ENCODE measurements at places on chromosomes 12 and 14.
A peak's percentile ranks its signal among the peaks of the same experiment; 100 is the strongest.

GRCh38 chr14:69985463-69985862, 106.2 kb downstream of the SMOC1 start:
- peak; percentile 57 for DNase-seq

GRCh38 chr14:101226603-101227425, 323.3 kb upstream of the RTL1 start:
- no peak for DNase-seq

GRCh38 chr12:127239781-127240180, 1027.2 kb upstream of the TMEM132C start:
- DNase-seq, result peak; percentile 17

- no peak for DNase-seq
Observed at GRCh38 chr14:55832122-55832911, 252.3 kb downstream of the KTN1 start.

GRCh38 chr14:96245710-96246538, 10.1 kb upstream of the BDKRB1 start:
- DNase-seq, result peak; percentile 24

DNA sequence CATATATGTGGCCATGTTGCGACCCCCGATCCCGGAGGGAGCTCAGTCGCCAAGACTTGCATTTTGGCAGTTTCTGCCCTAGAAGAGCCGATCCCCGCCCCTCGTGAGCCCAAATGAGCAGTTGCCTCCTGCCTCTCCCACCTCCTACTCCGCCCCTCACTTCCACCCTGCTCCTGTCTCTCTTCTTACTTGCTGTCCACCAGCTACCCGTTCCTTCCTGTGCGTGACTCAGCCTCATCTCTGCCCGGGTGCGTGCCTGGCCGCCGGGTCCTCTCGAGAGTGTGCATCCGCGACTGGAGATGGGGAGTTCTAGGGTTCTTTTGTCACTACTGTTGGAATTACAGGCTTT, 585 bp downstream of the GPATCH2L start:
- DNase-seq, result peak; percentile 72

DNA sequence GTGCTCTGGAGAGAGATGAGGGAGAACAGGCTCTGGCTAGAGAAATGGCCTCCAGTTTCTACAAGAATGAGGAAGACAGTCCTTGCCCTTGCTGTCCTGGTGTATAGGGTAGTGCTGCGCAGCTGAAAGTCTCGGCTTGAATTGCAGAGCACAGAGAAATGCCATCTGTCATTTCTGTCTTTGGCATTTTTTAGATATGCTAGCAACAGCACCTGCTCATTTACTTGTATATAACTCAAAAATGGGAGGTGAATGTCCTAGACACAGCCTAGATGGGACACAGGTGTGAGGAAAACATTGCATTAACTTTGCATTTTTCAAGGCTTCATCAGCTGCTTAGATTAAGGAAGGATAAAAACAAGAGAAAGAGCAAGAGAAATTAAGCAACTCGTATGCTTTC, 35.8 kb downstream of the GPR19 start:
- DNase-seq, result no peak

- no peak for DNase-seq
Observed at GRCh38 chr14:41297576-41298327, 308.9 kb upstream of the LRFN5 start.

DNA sequence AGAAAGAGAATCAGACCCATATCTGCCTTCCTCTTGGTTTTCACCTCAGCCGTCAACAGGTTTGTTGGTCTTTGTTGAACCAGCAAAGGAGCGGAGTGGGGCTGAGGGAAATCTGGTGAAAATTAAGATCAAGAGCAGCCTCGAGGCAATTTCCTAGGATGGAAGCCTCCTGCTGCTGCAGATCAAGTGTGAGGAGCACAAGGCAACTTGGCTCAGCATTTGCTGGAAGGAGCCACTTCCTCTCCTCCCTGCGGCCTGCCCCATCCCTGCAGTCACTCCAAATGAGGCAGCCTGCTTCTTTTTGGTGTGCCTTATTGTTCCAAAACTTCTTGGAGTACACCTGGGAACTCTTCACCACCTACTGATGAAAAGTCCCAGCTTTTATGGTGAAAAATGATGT, 4.9 kb downstream of the TC2N start:
- no peak for DNase-seq

- no peak for DNase-seq
Observed at GRCh38 chr12:96205908-96206307, 11.7 kb downstream of the ELK3 start.

GRCh38 chr14:96304956-96305355, 48.9 kb downstream of the BDKRB1 start:
- peak; percentile 2 for DNase-seq

DNA sequence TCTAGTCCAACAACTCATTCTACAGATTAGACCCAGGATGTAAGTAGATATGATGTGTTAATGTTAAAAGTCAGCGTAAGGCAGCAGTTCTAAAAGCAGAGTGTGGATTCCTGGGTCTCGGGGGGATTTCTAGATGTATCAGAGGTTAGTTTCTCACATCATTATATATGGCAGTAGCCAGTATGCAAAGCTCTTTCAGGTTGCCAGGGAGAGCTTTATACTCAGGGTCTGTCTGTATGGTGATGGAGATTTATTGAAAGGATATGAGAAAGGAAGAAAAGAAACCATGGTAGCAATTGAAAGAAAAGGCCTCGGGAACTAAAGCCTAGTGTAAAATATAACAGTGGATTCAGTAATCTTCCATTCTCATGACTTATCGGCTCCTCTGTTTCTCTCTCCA, 26.2 kb upstream of the PAWR start:
- no peak for DNase-seq

DNA sequence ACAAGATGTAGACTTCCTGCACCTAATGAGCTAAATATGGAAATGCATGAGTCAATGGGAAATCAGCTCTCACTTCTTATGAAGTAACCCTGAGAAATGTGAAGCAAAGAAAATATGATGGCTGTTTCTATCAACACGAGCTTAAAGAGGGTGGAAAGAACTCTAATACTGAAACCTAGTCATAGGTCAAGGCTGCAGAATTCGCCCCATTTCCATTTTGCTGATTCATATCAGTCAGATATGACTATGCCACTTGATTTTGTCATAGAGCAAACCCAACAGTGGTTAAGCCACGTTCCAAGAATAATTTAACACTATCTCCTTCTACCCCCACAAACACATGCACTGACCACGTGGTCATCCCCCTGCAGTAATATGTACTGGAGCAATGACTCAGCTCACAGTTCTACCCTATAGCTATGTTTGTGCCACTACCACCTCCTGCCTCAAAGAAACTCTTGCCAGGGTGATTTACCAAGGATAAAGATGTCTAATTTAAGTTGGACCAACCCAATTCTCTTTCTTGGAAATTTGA, 157.5 kb downstream of the TMTC3 start:
- peak; percentile 33 for DNase-seq

DNA sequence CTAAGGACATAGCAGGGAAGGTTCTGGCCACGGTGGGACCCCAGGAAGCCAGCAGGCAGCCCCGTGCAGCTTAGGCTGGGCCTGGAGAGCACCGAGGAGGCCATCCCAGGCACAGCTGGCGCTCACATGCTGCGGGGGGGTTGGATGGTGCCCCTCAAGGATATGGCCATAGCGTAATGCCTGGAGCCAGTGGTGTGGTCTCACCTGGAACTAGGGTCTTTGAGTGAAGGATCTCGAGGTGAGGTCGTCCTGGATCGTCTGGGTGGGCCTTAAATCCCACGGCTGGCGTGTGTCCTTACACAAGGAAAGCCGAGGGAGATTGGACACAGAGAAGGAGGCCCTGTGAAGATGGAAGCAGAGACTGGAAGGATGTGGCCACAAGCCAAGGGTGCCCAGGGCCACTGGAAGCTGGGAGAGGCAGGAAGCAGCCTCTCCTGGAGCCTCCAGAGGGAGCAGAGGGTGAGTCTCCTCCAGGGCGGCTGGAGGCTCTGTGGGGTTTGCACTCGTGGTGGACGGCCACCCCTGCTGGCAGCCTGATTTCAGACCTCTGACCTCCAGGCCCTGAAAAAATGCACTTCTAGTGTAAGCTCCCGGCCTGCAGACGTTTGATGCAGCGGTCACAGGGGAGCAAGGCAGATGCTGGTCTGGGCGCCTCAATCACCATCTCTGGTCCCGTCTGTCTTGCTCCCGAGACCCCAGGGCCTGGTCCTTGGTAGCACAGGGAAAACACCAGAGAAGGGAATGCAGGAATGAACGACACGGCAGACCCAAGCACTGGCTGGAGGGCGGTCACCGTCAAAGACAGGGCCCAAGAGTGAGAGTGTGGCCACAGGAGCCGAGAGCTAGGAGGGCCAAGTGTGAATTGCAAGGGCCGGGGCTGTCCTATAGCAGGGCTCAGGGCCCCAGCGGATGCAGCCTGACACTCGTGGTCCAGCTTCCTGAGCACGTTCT, 218.6 kb downstream of the KIF26A start:
- no peak for DNase-seq

- DNase-seq, result no peak
Observed at GRCh38 chr14:41773536-41774279, 167.0 kb downstream of the LRFN5 start.

DNA sequence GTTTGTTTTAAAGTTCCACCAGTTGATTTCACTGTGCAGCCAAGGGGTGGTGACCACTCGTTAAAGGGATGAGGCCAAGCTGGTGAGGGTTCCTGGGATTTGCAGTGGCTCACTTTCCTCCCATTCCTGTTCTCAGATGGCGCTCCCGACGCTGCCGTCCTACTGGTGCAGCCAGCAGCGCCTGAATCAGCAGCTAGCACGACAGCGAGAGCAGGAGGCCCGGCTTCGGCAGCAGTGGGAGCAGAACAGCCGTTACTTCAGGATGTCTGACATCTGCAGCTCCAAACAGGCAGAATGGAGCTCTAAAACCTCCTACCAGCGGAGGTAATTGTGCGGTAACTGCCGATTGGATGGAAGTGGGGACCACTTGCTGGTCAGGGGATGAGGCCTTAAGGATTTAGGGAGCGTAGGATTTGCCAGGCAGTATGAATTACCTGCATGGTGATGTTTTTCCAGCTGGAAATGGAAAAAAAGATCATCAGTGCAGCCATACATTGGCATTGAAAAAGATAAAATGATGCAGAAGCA, 2.9 kb downstream of the TCHP start:
- DNase-seq, result no peak

GRCh38 chr14:95516554-95517181, at the start of gene SYNE3:
Gene SYNE3 (minus strand): TSS chr14:95516650. CDS start chr14:95475821, 40,829 bp downstream.
- peak; percentile 60 for DNase-seq

DNA sequence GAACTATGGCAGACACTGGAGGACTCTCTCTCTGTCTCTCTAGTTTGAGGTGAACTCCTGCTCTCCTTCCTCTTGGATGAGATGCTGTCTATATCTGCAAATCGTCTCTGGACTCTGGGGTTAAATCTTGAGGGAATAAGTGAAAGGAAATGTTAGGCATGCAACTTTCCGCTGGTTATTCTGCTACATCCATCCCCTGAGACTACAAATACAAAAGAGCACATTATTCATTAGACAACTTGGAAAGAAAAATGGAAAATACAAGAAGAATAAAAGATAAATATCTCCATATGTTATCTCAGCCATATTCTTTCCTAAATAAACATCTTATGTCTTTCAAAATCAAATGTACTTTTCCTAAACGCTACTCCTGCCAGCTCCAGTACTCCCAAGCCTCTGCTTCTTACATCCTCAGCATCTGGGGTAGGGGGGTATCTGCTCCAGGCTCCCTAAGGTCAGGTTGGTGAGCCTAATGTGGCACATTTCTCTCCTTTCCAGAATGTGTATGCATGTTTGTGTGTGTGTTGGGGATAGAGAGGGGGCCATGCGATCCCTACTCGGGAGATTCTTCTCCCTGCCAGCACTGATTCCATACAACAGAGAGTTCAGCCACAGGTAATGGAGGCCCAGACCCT, 102.9 kb upstream of the FSCB start:
- DNase-seq, result no peak

DNA sequence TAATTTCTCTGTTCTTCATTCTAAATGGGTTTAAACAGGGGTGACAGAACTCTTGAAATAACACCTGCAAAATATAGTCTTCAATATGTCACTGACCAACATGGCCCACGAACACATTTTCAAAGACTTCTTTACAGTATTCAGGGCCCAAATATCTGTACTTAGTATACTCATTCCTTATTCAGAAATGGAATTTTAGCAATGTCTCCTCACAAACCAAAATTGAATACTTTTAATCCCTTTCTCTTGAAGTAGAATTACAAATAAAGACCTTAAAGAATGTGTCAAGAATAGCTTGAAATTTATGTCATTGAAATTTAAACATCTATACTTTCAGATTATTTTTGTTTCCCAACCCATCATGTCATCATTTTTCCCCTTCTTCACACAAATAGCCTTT, 263.1 kb downstream of the LRIG3 start:
- DNase-seq, result no peak

GRCh38 chr14:105305345-105305744, 4.5 kb upstream of the BRF1 start:
- no peak for DNase-seq

- DNase-seq, result no peak
Observed at GRCh38 chr14:65302571-65303189, 109.8 kb upstream of the FUT8 start.

- no peak for DNase-seq
Observed at GRCh38 chr12:121578230-121579189, 2.3 kb downstream of the KDM2B start.

DNA sequence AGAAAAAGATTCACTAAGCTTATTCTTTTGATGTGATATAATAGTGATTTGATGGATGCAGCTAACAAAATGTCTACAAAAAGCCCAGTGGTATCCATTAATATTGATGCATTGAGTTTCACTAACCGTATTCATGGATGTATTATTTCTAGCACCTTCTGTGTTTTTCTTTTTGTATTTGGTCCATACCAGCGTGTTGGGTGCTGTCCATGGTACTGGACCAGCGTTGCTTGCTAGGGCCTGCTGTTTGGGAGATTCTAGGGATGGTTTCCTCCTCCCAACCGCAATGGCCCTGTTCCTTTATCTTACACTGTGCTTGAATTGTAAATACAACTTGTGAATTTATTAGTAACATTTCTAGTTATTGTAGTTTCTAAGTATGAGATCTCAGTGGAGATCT, 31.7 kb downstream of the ANO4 start:
- DNase-seq, result peak; percentile 30

DNA sequence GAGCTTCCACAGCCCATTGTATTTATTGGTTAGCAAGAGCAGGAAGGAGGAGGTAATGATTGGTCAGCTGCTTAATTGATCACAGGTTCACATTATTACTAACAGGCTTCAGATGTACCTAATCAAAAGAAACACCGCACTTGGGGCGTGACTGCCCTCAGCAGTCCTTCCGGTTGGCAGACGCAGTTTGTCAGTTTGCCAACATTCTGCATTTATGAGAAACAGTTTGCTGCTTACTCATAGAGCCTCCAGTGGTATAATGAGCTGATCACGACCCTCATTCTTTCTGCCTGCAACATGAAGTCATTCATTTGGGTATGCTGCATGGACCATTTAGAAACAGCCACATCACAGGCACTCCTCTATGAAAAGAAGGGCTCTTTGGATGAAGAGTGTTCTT, 42.5 kb upstream of the PPM1H start:
- peak; percentile 29 for DNase-seq

- no peak for DNase-seq
Observed at GRCh38 chr12:91332302-91332701, 149.7 kb upstream of the DCN start.
